ENCODE measurements at places on chromosomes 5 and 9.
A peak's percentile ranks its signal among the peaks of the same experiment; 100 is the strongest.

DNA sequence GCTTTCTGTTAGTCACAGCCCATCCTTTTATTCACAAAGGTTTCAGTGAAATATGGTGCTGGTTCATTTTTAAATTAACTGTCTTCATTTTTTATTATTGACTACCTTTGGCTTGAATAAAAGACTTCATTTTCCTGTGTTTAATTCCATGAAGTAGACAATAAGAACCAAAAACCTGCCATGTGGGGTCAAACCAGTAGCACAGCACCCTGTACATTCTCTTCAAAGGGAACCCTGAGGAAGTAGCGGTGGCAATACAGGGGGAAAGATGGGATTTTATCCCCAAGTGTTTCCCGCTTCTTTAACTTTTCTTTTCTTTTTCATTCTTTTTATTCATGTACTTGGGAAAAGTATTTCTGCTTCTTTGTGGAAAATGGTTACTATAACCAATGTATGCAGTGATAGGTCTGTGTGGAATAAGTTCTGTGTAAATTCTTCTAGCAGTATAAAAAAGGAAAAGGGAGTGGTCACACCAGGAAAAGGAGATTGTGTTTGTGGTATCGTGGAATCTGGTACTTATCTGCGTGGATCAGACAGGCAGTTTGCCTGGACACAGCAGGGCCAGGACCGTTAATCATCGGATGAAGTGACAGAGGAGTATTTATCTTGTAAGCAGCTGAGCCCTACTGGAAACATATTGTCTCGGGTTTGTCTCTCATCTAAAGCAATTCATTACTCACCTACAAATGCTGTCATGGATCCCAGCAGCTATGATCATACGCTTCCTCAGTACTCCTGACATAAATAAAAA is 94.2 kb downstream of the PPIC start:
- no peak for DNase-seq

DNA sequence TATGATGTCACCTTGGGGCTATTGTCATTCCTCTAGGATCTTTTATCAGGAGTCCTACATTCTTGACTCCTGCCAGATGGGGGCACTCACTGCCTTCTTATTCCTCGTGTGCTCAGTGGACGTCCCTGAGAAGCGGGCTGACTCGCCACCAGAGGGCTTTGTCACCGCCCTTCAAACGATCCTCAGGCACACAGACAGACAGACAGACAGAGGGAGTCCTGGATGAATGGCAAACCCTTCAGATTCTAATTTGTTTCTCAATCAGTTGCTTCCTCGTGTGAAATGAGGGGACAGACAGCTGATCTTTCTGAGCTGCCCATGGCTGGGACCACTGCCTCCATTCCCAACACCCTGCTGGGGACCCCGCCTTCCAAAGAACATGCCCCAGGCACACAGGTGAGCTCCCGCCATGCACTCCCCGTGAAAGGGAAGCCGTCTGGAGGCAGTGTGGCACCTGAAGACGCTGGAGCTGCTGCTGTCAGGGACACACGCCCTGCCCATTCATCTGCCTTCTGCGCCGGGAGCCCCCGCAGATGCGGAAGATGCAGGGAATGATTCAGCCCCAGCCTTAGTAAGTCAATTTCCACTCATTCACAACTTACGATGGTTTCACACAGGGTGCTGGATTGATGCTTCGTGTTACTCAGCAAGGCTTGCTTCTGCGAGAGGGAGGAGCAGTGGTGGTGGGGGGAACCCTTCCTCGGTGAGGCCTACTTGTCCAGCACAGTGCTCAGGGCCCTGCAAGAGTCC is 24.9 kb upstream of the SH3PXD2B start:
- DNase-seq, result peak; percentile 89

DNA sequence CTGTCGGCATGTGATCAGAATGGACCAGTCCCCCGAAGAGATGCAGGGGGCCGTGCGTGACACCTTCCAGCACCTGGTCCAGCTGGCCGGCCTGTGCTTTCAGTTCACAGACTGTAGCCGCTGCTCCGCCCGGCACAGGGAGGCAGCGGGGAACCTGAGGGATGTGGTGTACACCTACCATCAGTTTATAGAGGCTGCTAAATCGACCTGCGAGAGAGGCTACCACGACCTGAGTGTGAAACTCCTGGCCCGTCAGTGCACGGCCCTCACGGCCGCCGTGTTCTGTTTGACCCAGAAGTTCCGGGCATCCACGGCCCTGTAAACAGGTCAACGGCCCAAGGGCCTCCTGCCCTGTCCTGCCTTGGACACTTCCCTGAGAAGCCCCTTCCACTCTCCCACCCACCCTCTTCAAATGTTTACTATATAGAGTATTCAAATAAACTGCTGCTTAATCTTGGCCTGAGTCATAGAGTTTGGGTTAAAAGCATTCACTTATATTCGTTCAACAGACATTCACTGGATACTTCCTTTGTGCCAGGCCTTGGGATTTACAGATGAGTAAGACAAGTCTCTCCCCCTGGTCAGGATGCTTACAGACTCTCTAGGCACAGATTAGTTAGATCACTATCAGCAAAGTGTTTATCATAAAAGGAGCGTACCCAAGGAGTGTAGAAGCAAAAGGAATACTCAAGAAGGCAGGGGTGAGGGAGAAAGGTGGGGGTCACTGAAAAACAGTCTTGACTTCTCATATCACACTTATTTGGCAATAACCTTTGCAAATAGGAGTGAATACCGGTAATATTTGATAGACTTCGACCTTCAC is 6.9 kb upstream of the TRMT10B start:
- no peak for DNase-seq

- DNase-seq, result no peak
Measured at GRCh38 chr9:18477121-18477660, 3.2 kb downstream of the ADAMTSL1 start.

DNA sequence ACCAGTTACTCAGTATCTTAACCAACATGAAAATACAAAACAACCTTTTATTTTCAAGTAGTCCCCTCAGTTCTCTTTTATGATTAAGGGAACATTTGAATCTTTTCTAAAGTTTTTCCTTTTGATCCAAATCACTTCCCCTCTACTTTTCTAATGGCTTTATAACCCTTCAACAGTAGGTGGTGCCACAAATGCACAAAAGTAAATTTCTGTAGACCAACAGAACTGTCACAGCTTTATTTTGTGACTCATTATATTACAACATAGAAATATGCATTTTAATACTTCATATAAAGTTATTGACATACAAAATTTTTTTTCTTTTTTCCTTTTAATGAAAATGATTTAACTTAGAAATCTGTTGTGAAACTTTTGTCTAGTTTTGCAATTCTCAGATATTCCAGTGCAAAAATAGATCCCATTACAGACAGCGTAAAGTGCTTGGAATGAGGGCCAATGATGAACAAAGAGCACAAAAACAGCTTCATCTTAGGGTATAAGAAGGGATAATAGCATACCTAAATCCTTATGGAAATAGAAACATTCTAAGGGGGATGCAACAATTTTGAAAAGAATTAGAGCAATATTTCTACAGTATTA is 17.0 kb downstream of the NIPSNAP3B start:
- peak; percentile 80 for DNase-seq

DNA sequence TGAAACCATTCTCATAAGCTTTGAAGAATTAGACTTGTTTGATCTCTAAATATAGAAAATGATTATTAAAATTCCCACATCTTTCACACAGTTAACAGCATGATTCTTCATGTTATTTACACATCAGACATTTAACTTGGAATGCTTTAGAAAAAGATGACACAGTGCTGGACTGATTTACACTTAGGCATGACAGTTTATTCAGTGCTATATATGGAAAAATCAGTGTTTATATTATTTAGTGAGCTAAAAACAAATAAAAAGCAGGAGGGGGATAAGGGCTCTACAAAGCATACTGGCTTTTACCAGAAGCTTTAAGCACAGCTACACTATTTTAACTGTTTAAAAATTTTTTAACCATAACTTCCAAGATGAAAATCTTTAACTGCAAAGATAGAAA is 30.0 kb downstream of the CDC37L1 start:
- DNase-seq, result no peak

- DNase-seq, result peak; percentile 62
Measured at GRCh38 chr9:108543251-108543778, 312.5 kb downstream of the ACTL7B start.

DNA sequence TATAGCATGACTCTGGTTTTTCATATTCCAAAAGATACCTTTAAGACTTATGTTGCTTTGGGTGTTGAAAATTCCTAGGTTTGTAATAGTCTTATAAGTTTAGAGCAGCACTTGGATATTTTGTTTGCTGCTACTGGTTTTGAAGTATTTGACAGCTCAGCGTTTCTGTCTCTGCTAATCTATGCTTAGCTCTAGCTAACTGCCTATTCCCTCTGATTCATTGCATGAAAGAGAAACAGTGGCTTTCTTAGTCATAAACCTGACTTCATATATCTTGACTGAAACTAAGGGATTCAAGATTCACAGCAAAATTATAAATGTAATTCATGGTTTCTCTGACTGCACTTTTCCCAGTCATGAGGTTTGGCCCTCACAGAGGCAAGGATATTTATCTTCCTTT is 35.6 kb upstream of the ANXA1 start:
- DNase-seq, result peak; percentile 64

DNA sequence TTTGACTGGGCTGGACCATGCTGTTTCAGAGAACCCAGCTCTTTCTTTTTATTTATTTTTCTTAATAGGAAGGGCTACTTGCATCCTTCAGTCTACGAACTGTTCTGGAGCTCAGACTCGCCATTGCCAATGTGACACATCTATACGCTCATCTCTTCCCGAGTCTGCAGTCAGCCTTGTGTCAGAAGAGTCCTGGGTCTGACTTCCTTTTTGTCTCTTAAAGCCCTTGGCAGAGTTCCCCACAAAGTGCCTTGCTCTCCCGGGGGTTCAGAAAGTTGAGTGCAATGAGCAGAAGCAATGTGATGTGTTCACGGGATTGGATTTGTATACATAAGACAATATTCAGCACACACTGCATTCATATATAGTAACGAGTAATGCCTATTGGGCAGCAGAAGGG is 140.4 kb downstream of the ATPSCKMT start:
- no peak for DNase-seq

GRCh38 chr9:8136477-8136876 is 336.9 kb upstream of the DMAC1 start:
- no peak for DNase-seq

DNA sequence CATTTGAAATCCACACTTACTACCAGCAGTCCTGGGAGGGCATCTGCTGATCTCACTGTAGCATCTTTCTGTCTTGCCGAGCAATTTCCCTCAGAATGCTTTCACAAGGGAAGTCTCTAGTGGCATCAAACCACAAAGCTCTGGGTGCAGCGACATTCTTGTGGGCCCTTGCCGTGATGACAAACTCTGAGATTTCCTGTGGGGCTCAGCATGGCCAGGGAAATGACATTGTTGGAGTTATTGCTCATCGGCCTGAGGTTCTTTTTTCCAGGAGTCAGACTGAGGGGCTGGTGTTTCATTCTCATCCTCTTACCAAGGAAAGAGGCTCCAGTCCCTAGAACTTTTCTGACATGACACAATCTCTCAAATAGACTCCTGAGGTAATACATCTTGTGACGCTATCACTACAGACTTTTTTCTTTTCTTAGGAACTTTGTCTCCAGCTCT is 51.4 kb downstream of the PFDN1 start:
- peak; percentile 90 for DNase-seq

DNA sequence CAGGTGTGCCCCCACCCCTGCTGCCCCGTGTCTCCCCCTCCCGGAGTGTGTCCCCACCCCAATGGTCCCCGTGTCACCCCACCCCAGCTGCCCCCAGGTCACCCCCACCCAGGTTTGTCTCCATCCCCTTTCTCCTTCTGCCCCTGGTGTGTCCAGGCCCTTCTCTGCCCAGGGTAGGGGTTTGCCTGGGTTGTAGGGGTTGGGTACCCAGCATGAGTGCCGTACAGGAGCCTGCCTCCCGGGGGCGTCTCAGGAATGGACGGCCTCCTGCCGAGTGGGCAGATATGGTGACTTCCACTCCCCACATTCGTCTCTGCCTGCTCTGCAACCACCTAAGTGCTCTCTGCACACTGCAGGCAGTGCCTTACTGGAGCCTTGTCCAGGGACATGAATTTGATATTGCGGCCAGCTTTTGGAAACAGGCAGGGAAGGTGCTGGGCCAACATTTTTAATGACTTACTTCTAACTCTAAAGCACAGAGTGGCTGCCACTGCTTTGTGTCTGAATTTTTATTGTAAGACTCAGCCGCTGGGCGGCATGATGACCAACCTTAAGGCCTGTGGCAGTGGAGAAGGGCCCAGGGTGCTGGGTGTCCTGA is 6.7 kb downstream of the LRRC14B start:
- no peak for DNase-seq

- no peak for DNase-seq
Measured at GRCh38 chr5:104643320-104643719, 1080.7 kb upstream of the NUDT12 start.

GRCh38 chr5:111461255-111461671 is 51.1 kb downstream of the STARD4 start:
- peak; percentile 8 for DNase-seq

DNA sequence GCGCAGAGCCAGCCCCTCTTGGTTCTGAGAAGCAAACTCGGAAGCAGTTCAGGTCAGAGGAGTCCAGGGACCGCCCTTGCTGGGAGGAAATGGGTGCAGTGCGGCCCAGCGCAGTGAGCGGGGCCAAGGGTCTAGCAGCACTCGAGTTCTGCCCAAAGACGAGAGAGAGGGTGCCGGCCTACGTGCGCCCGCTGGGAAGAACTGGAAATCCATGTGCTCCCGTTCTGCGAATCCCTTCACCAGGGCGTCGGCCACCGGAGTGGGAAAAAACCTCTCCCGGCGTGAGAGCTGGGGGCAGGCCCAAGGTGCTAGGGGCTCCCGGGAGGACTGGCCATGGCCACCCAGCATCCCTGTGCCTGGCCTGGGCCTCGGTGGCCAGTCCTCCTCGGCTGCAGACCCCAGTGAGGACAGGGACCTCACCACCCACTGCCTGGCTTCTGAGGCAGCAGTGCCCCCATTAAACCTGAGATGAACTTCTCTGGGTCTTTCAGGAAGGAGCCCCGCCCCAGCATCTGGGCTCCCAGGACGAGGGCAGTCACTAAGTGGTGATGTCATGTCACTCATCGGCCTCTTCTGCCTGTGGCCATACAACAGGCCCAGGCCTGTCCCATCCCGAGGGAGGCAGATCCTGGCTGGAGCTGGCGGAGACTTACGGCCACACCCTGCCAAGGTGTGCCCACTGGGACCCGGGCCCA is 10.6 kb downstream of the TMEM250 start:
- no peak for DNase-seq

DNA sequence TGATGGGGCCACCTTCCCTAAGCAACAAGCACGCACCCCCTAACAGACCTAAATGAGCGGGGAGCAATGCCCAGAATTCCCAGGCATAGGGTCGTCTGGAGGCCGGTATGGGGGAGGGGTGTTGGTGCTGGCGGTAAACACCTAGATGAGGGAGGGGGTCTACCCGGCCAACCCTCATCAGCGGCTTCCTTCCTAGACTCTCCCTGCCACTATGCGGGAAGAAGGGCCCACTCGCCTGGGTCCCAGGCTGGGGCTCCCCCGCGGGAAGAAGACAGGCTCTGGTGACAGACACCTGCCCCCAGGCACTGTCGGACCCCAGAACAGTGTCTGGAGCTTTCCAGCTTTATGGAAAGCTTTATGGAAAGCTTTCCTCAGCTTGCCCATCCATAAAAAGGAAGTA is 519.0 kb upstream of the SEMA6A start:
- no peak for DNase-seq

DNA sequence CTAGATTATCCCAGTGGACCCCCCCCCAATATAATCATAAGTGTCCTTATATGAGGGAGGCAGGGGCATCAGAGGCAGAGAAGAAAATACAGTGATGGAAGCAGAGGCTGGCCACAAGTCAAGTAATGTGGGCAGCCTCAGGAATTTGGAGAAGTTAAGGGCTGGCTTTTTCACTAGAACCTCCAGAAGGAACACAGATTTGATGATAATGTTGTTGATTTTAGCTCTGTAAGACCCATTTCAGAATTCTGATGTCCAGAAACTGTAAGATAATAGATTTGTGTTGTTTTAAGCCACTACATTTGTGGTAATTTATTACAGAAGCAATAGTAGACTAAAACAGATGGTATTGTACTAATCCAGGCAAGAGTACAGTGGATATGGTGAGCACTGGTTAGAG is 36.3 kb upstream of the LRRTM2 start:
- no peak for DNase-seq
